ENCODE measurements at places on chromosomes 11 and 22.
A peak's percentile ranks its signal among the peaks of the same experiment; 100 is the strongest.

- DNase-seq = no peak
Observed at GRCh38 chr11:43214471-43214870, 97.3 kb upstream of the API5 start.

DNA sequence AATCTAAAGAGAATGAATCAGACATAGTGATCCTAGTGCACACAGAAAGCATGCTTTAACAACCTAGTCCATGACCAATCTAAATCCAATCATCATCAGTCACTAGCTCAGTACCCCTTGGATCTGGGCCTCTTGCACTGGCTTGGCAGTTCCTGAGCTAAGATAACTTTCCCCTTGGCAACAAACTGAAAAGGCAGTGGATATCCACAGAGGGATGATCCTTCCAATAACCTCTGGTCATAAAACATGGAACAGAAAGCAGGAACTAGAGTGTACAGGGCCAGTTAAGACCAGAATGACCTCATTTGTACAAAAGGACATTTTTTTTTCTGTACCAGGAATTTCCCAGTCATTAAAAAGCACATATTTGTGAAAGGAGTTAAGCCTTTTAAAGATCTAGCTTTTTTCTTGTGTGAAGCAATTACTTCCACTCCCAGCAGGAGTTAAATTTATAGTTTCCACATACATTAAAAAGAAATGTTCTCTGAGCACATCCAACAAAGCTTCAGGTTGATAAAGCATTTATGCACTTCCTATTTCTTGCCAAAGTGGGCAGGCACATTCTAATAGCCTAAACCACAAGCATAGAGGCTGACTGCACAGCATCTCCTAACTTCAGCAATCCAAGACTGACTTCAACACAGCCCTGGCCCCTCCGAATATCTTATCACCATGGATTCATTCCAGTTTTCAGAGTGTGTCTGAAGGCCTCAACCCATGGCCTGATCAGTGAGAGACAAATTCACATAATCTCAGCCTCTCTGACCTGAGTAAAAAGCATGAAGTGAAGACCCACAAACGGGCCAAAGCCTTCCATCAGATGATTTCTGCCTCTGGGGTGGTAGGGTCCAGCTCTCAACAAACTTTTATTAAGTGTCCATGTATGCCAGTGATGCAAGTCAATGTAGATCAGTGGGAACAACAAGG is 29.9 kb downstream of the GUCY1A2 start:
- DNase-seq = no peak

GRCh38 chr11:35247428-35247827 is 108.5 kb downstream of the CD44 start:
- DNase-seq = peak; percentile 18

DNA sequence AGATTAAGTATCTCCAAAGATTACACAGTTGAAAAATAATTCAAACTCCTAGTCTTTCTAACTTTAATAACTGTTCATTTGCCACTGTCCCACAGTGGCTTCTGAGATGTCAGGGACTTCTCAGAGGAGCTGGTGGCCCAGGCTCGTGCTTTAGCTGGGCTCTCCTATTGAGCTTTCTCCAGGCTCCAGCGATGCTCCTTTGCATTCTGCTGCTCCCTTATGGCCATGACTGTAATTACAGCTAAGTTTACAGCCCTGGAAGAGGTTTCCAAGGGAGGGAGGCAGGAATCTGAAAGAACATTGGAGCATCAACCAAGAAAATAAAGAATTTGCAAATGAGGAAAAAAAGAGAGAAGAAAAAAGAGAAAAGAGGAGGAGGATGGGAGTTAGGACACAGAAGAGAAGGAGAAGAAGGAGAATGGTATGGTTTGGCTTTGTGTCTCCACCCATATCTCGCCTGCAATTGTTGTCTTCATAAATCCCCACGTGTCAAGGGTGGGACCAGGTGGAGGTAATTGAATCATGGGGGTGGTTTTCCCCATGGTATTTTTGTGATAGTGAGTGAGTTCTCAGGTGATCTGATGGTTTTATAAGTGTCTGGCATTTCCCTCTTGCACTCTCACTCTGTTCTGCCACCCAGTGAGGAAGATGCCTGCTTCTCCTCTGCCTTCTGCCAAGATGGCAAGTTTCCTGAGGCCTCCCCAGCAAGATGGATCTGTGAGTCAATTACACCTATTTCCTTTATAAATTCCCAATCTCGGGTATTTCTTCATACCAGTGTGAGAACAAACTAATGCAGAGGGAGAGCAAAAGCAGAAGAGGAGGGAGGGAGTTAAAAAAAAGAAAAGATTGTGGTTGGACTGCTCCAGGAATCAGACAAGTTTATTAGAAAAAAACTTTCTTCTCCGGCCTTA is 857.0 kb downstream of the KCNA4 start:
- no peak for DNase-seq

- DNase-seq = no peak
Observed at GRCh38 chr11:76635991-76636738, 34.4 kb downstream of the LRRC32 start.

GRCh38 chr11:64466115-64466718 is 107.3 kb downstream of the RPS6KA4 start:
- DNase-seq = no peak

DNA sequence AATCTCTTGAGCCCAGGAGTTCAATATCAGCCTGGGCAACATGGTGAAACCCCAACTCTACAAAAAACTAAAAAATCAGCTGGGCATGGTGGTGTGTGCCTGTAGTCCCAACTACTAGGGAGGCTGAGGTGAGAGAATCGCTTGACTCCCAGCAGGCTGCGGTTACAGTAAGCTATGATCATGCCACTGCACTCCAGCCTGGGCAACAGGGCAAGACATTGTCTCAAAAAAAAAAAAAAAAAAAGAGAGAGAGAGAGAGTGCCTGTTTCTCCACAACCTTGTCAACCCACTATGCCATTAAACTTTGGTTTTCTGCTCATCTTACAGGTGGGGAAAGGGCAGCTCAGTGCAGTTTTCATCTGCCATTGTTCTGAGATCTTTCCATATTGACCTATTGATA is 5.1 kb downstream of the FOLR3 start:
- DNase-seq = no peak

DNA sequence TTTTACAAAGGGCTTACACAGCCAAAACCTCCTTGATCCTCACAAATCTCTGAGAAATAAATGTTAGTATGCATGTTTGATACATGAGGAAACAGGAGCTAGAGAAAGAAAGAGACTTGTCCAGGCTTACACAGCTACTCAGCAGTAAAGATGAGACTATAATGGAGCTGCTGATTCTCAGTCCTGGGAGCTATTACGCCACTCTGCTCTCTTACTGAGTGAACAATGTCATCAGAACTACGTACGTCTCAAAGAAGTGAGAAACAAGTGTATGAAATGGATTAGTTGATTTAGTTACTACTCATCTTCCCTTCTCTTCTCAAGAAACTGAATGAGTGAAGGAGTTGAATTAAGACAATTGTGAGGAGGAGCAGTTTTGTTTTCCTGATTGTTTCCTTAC is 12.3 kb downstream of the MS4A6E start:
- DNase-seq = no peak

- DNase-seq = no peak
Observed at GRCh38 chr11:48169717-48170116, 46.9 kb upstream of the OR4B1 start.

GRCh38 chr11:69486056-69486772 is 4.8 kb downstream of the LINC01488 start:
- DNase-seq = no peak

DNA sequence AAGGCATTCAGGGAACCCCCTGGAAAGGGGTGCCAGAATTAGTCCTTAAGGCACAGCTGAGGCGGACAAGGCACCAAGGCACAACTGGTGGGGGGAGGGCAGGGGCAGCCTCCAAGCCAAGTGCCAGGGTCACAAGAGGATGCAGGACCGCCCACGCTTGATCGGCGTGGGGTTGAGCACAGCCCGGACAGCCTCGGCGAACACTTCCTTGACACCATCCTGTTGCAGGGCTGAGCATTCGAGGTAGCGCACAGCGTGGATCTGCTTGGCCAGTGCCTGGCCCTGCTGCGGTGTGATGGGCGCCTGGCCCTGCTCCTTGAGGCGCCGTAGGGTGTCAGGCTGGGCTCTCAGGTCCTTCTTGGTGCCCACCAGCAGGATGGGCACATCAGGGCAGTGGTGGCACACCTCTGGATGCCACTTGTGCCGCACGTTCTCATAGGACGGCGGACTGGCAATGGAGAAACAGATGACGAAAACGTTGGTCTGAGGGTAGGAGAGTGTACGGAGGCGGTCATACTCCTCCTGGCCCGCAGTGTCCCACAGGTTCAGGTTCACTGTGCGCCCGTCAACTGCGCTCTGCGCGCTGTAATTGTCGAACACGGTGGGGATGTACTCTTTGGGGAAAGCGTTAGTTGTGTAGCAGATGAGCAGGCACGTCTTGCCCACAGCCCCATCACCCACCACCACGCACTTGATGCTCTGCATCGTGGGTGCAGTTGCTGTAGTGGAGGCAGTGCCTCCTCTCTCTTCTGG is 13.1 kb downstream of the RHOG start:
- DNase-seq = no peak

DNA sequence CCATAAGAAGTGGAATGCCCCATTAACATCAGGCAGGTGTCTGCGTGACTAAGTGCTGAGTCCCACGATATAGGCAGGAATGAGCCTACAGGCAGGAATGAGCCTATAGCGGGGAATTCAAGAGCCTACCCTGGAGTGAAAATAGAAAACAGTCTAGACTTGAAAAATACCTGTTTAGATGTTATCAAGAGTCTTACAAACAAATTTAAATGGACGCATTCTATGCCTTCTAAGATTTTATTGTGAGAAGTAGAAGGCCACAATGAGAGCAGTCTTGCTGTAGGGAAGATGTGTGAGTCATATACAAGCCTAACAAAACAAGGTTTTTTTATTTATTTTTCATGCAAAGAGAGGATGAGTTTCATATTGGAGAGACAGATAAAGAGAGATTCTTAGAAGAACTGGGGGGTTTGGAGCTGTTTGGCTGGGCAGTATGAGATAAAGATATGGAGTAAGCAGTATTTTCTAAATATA is 200.8 kb upstream of the ZC3H12C start:
- DNase-seq = no peak

- no peak for DNase-seq
Observed at GRCh38 chr11:75891947-75892739, 77.1 kb downstream of the UVRAG start.

DNA sequence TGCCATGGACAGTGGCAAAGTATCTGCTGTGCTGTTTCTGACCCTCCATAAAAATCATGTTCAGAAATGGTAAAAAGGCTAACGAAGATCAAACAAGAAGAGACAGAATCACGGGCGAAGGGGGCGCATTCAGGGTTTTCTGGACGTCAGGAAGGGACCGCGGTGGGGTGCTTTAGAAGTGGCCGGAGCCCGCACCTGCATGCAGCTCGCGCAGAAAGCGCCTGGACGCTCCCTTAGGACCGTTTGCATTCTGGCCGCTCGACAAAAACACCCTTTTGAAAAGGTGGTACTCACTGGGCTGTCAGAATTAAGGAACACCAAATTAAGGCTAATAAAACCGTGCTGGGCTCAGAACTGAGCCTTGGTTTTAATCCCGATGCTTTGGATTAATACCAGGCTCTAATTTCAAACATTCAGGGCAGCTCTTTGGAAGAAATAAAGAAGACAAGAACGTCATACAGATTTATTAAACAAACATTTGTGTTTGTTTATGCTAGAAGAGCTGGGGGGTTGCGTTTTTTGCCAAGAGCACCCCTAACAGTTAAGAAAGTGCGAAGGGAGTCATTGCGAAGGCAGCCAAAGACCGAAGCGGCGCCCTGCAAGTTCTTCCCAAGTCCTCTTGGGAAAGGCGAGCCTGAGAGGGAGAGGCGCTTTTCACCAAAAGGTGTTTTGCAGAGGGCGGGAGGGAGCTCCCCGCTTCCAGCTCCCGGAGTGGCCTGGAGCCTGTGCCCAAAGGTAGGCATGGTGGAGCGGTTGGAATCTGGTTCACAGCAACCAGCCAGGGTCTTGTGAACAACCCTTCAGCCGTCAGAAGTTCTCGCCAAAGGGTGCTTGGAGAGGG is 47.7 kb upstream of the DBX1 start:
- DNase-seq = no peak

DNA sequence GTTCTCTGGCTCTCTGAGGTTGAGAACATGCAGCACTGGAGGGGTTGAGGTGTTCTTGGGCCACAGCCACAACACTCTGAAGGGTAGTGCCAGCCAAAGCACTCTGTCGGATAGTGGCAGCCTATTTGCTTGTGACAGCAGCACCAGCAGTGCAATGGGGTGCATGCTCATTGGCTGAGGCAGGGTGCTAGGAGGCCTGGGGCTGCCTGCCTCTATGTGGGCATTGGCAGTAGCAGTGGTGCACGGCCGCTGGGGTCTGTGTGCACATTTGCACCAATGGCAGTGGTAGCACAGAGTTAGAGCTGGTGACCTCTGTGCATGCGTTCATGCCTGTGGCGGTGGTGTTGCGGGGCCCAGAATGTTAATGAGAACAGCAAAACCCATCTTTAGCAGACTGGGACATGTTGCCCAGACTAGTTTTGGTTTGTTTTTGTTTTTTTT is 25.4 kb downstream of the PI4KA start:
- DNase-seq = no peak

GRCh38 chr11:107801641-107802040 is 56.9 kb downstream of the SLC35F2 start:
- DNase-seq = no peak

GRCh38 chr22:47573141-47573540 is 810.7 kb downstream of the TBC1D22A start:
- no peak for DNase-seq

- DNase-seq = no peak
Observed at GRCh38 chr11:61157743-61158142, 3.5 kb downstream of the VPS37C start.

- peak; percentile 46 for DNase-seq
Observed at GRCh38 chr11:121452609-121453150, at the start of gene SORL1-AS1. Gene SORL1-AS1 (minus strand): TSS chr11:121452967.

DNA sequence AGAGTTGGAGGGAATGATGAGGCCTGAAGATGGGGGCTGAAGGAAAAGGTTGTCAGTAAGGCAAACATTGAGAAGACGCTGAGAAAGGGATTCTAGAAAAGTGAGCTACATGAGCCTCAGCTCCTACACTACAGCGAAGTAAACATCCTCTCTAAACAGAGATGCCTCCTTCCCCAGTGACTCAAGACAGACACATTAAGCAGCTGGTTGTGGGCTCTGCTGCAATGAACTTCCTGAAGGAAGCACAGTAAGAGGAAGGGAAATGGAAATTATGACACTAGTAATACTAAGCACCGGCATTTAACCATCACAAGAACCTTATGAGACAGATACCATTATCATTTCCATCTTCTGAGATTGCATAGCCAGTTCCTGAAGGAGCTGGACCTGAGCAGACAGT is 190.5 kb downstream of the C11orf87 start:
- no peak for DNase-seq

Measured in stimulated activated CD4-positive, alpha-beta T cell treated with anti-CD3 and anti-CD28 coated beads, Interleukin-2, amount 100 ng/mL, for 24 hours (primary cell).